Lower lobe of right lung (tissue), 2 donors: ENCODE measurements at places on chromosomes 12 and 14.

DNA sequence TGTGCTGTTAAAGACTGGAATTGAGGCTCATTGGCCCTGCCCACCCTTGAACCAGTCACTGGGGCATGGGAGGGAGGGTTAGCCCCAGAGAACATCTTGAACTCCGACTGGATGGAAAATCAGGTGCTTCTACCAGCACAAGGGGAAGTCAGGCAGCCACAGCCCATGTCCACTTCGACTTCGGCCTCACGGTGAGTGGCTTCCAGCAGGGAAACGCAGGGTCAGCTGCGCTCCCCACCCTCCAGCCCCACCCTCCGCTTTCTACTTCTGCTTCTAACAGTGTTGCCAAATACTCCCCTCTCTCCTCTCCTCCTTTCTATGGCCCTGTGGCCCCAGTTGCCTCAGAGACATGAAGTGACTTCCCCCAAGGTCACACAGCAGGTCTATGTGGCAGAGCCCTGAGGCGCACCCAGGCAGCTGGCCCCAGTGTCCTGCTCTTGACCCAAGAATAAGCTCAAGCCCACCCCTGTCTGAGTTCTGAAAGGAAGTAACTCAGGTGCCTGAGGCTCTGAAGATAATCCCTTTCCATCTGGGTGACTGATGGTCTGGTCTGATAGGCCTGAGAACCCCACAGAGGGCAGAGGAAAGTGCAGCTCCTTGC is 11.9 kb upstream of the SH2B3 start:
- DNase-seq: peak; percentile 89

GRCh38 chr12:68910128-68910527 is 22.8 kb downstream of the CPM start:
- no peak for DNase-seq

- DNase-seq: peak; percentile 53
These were observed 620 bp downstream of the TMTC1 start for GRCh38 chr12:29782871-29783772.

DNA sequence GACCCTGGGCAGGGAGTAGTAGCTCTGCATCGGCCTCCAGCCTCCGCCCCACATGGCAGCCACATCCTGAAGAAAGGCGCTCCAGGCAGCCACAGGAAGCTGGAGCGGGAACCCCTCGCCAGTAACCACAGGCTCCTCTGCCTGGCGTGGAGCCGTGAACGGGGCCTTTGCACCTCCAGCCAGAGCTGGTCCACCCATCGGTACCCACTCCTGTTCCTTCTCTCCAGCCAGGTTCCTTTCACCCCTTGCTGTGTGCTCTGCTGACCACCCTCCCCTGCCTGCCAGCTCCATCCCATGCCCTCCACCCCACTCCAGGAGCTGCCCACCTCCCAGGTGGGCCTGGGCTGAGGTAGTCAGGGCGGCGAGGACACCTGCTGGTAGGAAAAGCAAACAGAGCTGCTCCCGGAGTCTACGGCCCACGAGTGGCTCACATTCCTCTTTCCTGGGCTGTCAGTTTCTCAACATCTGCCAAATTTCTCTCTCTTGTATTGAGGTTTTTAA is 2.7 kb downstream of the TGFB3 start:
- DNase-seq: no peak

DNA sequence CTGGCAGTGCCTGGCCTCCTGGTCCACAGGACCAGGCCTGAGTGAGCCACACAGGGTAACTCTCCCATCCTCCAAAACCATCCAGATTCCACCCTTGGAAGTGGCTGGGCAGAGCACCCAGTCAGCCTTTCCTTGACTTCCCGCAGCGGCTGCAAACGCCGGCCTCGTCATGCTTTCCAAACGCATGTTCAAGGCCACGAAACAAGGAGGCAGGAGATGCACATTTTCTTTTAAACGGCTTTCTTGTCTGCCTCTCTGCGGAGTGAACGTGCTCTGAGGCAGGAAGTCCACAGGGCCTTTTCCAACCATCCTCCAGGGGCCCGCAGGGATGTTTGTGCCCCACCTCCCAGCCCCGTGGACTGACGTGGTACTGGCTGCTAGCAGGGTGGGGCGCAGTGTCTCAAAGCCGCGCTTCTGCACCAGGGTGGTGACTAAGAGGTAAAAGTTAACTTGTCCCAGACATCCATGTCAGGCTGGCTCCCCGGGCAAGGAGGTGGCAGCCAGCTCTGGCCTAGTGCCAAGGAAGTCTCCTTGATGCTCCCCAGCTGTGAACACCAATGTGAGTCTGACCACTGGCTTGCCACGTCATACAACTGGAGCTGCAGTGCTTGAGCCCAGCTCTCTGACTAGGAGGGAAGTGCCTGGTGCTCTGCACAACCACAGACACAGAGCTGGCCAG is 45.0 kb downstream of the KCNA5 start:
- DNase-seq: no peak

GRCh38 chr12:2395354-2395977 is 342.7 kb downstream of the CACNA1C start:
- DNase-seq: peak; percentile 67

DNA sequence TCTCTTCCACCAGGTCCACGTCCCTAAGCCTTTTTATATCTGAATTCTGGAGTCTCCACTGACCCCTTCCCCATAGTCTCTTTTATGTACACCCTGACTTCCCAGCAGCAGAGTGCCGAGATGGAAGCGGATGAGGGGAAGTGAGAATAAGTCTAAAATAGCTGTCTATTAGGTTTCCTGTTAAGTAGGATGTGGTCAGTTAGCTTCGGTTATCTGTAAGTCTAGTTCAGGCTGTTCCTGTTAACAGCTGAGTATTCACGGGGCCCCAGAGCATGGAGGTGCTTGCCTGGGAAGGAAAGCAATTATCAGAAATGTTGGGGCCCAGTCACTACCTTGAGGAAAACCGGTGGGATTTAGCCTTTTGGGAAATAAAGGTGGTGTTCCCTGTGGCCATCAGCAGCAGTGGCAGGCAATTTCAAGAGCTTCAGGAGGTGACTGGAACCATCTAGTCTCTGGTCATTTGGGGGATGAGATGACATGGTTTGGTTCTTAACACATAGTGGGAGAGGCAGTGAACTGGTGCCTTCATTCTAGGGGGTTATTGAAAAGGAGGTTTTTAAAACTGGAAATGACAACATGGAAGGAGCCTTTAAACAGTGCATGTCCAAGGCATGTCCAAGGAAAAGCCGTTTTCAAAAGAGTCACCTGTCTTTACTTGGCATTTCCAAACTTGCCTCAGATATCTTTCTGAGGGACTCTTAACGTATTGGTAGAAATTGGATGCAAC is 21.8 kb downstream of the CHST11 start:
- DNase-seq: peak; percentile 52

DNA sequence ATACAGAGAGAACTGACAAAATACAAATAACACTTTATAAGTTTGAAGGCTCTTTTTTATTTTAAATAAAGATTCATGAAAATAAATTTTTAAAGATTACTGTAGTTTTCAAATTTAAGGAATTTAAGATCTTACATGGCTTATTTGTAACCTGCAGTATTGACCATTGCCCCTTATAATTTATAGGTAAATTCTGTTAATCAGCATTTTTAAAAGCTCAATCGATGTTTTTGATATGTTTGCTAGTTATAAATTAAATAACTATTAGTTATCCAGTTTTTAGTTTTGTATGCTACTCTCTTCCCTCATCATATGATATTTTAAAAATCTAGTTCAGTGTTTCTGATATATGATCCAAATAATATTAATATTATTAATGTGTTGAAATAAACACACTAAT is 109.9 kb downstream of the MON2 start:
- DNase-seq: no peak

DNA sequence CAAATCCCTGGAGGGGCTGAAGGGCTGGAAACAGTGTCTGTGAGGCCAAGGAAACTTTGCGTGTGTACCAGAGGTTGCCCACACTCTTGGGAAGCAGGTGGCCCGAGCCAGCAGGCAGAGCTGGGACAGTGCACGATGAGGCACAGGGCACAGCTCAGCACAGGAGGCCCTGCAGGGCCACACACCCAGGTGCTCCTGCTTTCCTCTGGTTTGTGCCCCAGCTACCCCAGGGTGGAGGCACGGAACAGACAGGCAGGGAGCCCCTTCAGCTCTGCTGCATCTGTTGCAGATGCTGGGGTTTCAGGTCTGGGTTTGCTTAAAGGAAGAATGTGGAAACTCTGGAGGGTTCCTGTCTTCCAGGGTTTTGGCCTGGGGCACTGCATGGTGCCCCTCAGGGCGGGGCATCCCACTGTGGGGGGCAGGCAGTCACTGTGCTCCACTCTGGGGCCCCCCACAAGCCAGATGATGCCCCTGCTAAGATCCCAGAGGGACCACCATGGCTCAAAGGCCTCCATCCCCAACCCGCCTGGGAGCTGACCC is 8.6 kb downstream of the TMEM179 start:
- no peak for DNase-seq

DNA sequence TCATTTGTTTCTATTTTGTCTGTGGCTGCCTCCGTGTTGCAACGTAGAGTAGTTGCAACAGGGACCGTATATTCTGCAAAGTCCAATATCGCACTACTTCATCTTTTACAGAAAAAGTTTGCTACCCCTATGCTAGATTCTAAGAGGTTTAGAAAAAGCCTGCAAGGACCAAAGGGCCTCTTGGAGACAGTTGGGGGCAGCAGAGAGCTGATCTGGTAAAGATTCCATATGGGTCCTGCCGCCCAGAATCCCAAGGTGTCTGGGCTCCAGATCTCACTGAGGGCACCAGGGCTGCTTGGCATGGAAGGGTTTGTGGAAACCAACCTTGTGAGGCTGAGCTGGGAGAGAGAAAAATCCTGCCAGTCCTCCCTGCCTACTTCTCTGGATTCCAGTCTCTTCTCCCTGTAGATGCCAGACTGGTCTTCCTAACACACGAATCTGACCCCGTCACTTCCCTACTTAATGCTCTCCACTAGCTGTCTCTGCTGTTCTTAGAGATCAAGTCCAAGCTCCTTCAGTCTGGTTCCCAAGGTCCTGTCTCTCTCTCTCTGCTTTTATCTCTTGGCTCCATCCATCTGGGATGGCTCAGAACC is 74.6 kb downstream of the GLRX5 start:
- DNase-seq: no peak

DNA sequence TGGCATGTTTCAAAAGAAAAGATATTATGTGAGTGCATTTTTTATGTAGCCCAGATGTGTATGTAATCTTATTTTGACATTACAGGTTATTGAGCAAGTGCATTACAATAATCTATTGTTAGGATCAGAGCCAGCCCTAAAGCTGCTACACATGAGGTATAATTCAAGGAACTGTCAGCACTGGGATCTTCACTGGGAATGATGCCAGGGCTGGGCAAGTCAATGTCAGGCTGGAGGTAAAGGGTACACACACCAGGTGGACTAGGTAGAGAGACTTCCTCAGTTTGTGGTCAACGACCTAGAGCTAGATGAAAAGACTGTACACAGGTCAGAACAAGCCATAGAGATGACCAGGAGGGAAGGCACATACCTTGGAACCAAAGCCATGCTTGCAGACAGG is 15.4 kb downstream of the TRIM9 start:
- DNase-seq: no peak

- no peak for DNase-seq
These were observed 90.3 kb downstream of the LMO3 start for GRCh38 chr12:16515666-16516065.

- no peak for DNase-seq
These were observed 6.6 kb downstream of the TAPBPL start for GRCh38 chr12:6458281-6459003.

GRCh38 chr12:105882404-105882803 is 256.4 kb downstream of the NUAK1 start:
- no peak for DNase-seq

DNA sequence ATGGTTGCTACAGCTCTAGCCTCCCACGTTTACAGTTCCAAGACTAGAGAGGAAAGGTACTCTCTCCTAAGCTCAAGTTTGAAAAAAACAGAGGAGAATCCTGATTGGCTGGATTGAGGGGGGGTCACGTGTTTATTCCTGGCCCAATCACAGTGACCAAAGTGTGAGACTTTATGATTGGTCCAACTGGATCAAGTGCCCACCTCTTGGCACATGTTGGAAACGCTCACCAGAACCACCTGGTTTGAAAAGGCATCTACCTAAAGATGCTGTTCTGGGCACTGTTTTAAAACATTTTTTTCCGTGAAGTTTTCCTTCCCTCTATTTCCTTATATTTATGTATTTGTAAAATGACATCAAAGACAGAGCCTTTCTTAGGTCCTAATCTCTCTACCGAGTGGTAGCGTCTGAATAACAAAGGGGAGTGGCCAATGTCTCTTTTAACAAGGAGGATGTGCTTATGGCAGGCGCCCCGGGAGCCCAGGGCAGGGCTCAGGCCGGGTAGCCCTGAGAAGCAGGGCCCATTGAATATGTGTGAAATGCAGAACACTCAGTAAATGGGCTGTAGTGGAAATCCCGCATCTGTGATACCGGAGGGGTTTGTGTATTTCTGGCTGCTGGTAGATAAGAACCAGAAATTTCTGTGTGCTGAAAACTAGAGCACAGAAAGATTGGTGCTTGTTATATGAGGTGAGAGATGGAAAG is 146.2 kb downstream of the ATP23 start:
- DNase-seq: no peak

- DNase-seq: no peak
These were observed 2.4 kb downstream of the KLHDC2 start for GRCh38 chr14:49770212-49770817.

GRCh38 chr14:104550861-104551728 is 28.5 kb upstream of the C14orf180 start:
- DNase-seq: no peak

- DNase-seq: no peak
These were observed 201.1 kb upstream of the NUDT4 start for GRCh38 chr12:93176610-93177126.

GRCh38 chr12:163406-163986 is 50.5 kb downstream of the SLC6A12 start:
- no peak for DNase-seq

DNA sequence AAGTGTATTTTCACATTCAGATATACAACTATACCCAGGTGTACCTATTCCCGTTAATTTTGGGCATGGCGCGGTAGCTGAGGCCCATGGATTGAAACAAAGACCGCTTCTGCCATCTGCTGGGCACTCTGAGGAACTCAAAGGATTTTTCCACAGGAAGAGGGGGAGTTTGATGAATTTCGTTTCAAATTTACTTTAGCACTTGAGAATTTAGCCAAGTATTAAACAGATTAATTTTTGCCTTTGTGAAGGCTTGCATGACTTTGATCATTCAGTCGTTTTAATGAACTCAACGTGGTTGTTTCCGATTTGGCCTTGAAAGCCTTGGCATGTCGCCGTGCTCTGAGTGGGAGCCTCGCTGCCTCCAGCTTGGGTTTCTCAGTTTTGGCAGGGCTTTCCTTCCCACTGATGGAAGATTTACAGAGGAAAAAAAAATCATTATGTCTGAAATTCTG is 153.2 kb upstream of the DDHD1 start:
- DNase-seq: no peak

DNA sequence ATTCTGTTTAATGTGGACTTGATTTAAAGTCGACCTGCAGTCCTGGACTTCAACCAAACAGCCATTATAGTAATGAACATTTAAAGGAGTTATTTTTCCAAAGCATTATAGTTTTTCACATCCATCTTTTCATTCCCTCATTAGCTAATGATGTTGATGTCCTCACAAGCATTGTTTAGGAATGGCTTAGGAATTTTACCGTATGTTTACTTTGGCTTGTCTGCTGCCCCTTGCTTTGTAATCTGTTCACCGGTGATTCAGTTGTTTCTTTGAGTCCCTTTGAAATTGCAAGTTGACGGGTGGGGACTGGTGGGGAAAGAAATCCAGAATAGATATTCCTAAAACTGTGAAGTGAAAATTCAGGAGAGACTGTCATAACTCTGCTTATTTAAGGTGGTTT is 25.4 kb downstream of the PRKCH start:
- no peak for DNase-seq

GRCh38 chr14:30885840-30886740 is 11.7 kb downstream of the COCH start:
- no peak for DNase-seq
